ENCODE measurements at places on chromosomes 16 and 17.

DNA sequence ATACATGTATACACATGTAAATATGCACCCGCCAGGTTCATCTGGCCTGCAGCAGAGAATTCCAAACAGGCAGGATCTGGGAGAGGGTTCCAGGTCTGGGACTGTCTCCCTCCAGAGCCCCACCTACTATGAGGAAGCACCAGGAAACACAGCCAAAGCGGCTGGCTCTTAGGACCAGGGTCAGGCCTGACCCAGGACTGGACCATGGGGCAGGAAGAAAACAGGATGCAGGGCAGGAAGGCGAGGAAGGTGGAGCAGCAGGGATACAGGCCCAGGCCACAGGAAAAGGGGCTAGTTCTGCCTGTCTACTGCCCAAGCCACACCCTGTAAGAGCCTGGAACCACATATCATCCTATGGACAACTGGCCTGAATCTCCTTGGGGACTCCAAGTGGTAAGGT lies 2.2 kb downstream of the HID1 start:
- DNase-seq = no peak

GRCh38 chr17:17041571-17042383 lies 480 bp upstream of the MPRIP start:
- DNase-seq = peak; percentile 95

DNA sequence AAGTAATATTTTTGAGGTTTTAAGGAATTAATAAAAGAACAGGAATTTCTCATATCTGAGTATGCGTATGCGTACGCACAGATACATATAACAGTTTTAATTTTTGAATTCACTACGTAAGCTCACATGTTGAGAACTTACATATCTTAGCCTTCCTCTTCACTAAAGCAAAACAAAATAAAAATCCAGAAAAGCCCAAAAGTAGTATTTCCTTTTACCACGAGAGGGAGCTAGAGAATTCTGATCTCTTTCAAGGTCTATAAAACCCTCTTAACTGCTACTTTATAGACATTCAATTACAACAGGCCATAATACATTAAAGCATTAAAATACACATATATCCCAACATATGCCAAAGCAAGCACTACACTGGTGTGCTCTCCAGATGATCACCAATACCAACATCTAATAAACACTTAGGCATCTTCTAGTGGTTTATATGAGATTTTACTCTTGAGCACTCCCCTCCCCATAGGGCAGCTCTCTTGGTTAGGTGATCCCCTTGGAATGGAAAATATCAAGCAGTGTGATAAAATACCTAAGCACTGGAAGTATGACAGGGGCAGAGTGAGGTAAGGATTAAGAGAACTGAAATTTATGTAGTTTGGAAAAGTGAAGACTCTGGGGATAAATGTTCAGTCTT lies 94.0 kb downstream of the SKAP1 start:
- DNase-seq = peak; percentile 60

DNA sequence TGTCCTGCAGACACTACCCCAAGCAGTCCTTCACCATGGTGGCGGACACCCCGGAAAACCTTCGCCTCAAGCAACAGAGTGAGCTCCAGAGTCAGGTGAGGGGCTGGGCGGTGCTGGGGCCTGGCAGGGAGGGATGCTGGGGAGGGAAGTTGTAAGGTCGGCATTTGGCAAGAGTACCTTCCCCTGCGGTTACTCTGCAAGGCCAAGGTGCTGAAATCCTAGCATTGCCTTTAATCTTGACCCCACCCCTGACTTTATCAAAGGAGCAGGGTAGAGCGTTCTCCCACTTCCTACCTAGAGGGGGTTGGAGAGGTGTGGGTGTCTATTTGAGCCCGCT lies 20.5 kb downstream of the LASP1 start:
- DNase-seq = no peak

- DNase-seq = peak; percentile 67
Measured at GRCh38 chr17:71392715-71393567, 727.9 kb upstream of the SOX9 start.

- DNase-seq = no peak
Measured at GRCh38 chr17:62749926-62750325, 58.2 kb downstream of the MARCHF10 start.

- DNase-seq = no peak
Measured at GRCh38 chr17:44314869-44315661, 6.7 kb downstream of the RUNDC3A start.

- DNase-seq = no peak
Measured at GRCh38 chr16:85417156-85417860, 195.8 kb upstream of the GSE1 start.

- DNase-seq = no peak
Measured at GRCh38 chr16:76108460-76108859, 168.7 kb upstream of the CNTNAP4 start.

DNA sequence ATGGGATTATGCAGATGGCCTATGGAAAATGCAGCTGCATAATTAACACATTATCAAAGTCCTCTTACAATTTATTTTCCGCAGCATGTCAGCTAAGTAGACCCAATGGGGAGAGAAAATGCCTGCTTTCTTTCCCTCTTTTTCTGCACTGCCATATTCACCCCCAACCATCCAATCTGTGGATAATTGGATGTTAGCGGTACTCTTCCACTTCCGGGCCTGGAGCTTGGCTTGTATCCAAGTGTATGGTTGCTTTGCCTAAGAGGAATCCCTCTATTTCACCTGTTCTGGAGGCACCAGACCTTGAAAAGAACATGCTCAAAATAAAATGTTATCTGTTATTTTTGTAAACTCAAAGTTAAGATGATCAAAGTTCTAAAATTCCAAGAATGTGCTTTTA lies 41.1 kb upstream of the CACNG3 start:
- DNase-seq = no peak

- no peak for DNase-seq
Measured at GRCh38 chr17:77515227-77515626, 374.5 kb downstream of the SEC14L1 start.

- DNase-seq = no peak
Measured at GRCh38 chr16:30557707-30557956, 542 bp downstream of the ZNF764 start.

- no peak for DNase-seq
Measured at GRCh38 chr17:50605429-50605828, 29.3 kb upstream of the ABCC3 start.

GRCh38 chr16:70162041-70162451 lies 11.5 kb upstream of the CLEC18C start:
- DNase-seq = peak; percentile 8

GRCh38 chr16:59913666-59914065 lies 1179.5 kb upstream of the GOT2 start:
- no peak for DNase-seq

All from fibroblast of skin of left quadriceps (primary cell).